ENCODE measurements at places on chromosomes 6 and 20. TPM values are rescaled to one million over a fixed set of nuclear protein-coding genes. Genes with fewer than 3 reads are reported as not detected.

- H3K4me3 ChIP-seq: no peak overlapping the region
- DNase-seq: peak; percentile 72
- H3K4me1 ChIP-seq: no peaks in the 10 kb centered on the region
- H3K27me3 ChIP-seq: no peaks in the 10 kb centered on the region
Observed at GRCh38 chr6:112337209-112337638, 9.9 kb upstream of the RFPL4B start.

DNA sequence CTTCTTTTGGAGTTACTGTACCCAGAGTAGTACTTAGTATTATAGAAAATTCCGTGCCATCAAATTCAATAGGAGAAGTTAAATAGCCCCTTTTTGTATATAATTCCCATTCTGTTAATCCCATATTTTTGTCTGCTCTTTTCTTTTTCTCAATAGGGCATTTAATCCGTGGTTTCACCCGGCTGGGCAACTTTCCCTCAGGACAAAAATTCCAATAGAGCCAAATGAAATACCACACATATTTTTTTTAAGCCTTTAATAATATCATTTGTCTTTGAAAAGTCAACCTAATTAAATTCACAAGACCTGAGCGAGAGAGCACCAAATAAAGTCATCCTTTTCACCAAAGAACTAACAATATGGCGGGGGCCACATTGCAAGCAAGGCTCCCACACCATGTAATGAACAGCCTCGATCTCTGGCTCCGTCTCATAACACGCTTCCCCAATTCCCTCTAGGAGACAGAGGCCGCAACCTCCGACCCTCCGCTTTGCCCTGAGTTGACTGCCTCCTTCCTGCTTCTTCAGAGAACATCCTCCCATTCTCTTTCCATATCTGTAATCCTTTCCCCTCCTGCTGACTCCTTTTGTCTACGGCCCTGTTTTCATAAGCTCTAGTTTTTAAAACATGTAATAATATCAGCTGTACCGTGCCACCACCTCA, 13.6 kb downstream of the NHSL1 start:
- no peaks in the 10 kb centered on the region for H3K27me3 ChIP-seq
- H3K4me1 ChIP-seq: no peaks in the 10 kb centered on the region
- no peak overlapping the region for H3K4me3 ChIP-seq
- no peaks in the 10 kb centered on the region for H3K36me3 ChIP-seq

DNA sequence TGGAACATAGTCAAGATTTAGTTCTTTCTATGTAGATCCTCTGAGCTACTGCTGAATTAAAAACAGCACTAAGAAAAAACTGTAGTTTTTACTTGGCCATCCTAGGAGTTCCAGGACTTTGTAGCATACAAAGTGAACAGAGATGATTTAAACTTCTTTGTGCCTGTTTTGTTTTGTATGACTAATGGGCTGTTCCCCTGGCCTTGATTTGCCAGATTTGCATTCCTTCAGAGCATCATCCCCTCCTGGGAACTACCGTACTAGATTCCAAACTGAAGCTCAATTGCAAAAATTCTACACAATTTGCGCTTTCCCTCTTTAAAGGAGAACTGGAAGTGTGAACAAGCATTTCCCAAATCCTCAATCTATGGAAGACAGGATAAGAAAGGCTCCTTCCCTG, 23.1 kb downstream of the ACOT13 start:
- no peak overlapping the region for H3K4me3 ChIP-seq
- H3K27ac ChIP-seq: no peak overlapping the region
- no peaks in the 10 kb centered on the region for H3K4me1 ChIP-seq
- H3K27me3 ChIP-seq: no peaks in the 10 kb centered on the region
- H3K36me3 ChIP-seq: no peaks in the 10 kb centered on the region
- DNase-seq: no peak

- no peak overlapping the region for H3K27ac ChIP-seq
- no peaks in the 10 kb centered on the region for H3K27me3 ChIP-seq
- H3K36me3 ChIP-seq: no peaks in the 10 kb centered on the region
Observed at GRCh38 chr6:56832225-56832624, 122.7 kb upstream of the BEND6 start.

GRCh38 chr6:146041282-146041681, 12.4 kb downstream of the GRM1 start:
- H3K36me3 ChIP-seq: no peaks in the 10 kb centered on the region
- H3K27ac ChIP-seq: no peak overlapping the region
- H3K27me3 ChIP-seq: peaks cover 14% of the 10 kb centered on the region
- no peaks in the 10 kb centered on the region for H3K4me1 ChIP-seq

GRCh38 chr6:71879016-71879415, 7.3 kb upstream of the RIMS1 start:
- no peaks in the 10 kb centered on the region for H3K36me3 ChIP-seq
- H3K27ac ChIP-seq: no peak overlapping the region
- no peaks in the 10 kb centered on the region for H3K27me3 ChIP-seq
- H3K4me1 ChIP-seq: no peaks in the 10 kb centered on the region
- no peak for DNase-seq

GRCh38 chr6:139147628-139148027, 12.7 kb downstream of the HECA start:
- H3K27me3 ChIP-seq: no peaks in the 10 kb centered on the region
- H3K36me3 ChIP-seq: no peaks in the 10 kb centered on the region
- H3K4me1 ChIP-seq: no peaks in the 10 kb centered on the region
- H3K4me3 ChIP-seq: no peak overlapping the region
- no peak overlapping the region for H3K27ac ChIP-seq
- no peak for DNase-seq

DNA sequence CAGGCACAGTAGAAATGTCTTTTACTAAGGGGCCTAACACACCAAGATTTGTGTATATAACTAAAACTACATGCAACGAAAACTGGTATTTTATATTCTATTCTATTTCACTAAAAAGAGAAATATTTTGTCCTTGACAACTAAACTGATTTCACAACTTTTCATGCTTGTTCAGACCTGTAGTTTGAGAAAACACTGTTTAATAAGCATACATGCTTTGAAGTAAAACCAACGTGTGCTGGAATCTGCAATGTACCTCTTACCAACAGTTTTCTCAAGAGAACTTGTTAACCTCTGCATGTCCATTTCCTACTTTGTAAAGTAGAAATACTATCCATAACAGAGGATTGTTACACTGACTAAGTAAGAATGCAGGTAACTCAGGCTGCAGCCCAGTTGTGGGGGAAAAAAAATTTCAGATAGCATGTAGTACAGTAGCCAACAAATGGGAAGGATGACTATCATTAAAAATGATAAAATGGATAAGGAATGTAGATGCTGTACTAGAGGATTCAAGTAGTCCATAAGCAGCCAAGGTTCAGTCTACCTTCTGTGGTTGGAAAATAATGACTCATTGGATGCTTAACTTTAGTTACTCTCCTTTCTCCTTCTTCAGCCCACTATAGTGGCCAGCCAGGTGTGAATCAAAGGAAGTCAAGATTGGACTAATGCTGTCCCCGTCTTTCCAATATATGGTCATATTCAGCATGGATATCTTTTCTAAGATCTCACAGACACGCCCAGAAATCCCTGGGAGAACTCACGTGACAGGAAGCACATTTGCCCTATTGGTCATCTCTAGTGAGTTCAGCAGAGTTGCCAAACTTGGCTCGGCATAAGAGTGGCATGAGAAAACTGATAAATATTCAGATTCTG, 65.2 kb downstream of the HFE start:
- H3K36me3 ChIP-seq: no peaks in the 10 kb centered on the region
- no peak overlapping the region for H3K4me3 ChIP-seq
- peaks cover 14% of the 10 kb centered on the region for H3K4me1 ChIP-seq
- DNase-seq: peak; percentile 67
- H3K27ac ChIP-seq: no peak overlapping the region
- H3K27me3 ChIP-seq: no peaks in the 10 kb centered on the region

The MED23 gene
- 18.1 TPM for total RNA-seq

DNA sequence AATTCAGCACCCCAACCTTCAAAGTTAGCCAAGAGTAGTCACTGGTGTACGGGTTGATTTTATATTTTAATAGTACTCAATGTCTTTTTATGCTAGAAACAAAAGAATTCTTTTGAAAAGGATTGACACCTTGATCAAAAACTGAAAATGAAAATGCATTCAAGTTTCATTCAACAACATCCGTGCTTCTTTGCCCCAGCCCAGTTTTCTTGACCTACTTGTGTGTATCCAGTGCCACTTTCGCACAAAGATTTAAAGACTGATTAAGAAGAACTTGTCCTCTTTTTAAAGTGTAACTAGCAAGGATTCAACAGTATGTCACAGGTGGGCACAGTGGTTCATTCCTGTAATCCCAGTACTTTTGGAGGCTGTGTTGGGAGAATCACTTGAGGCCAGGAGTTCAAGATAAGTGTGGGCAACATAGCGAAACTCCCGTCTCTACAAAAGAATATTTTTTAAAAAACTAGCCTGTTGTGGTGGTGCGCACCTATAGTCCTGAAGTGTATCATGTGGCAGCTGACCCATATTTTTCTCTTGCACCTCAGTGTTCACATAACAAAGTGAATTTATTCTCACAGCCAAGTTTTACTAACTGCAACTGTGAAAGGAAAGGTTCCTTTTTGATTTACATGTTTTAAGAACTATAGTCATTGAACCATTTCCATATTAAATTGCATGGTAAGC, 22.7 kb upstream of the CD2AP start:
- H3K4me3 ChIP-seq: no peak overlapping the region
- peaks cover 43% of the 10 kb centered on the region for H3K4me1 ChIP-seq

DNA sequence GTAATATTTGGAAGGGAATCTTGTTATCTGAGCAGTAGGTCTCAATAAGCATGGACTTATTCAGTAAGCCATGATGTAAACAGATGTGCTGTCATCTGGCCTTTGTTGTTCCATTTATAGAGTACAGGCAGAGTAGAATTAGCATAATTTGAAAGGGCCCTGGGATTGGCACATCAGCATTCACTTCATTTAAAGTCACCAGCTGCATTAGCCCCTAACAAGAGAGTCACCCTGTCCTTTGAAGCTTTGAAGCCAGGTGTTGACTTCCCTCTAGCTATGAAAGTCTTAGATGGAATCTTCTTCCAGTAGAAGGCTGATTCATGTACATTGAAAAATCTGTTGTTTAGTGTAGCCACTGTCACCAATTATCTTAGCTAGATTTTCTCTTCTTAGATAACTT, 95.9 kb downstream of the ANKRD6 start:
- H3K4me1 ChIP-seq: no peaks in the 10 kb centered on the region
- H3K27me3 ChIP-seq: no peaks in the 10 kb centered on the region
- H3K36me3 ChIP-seq: no peaks in the 10 kb centered on the region

The SMOC2 gene
- not detected for total RNA-seq

The SH3BGRL2 gene
- 3.8 TPM for total RNA-seq

The ZSCAN12 gene
- 0.58 TPM for total RNA-seq

- H3K27ac ChIP-seq: no peak overlapping the region
- H3K4me3 ChIP-seq: no peak overlapping the region
- peaks cover 11% of the 10 kb centered on the region for H3K4me1 ChIP-seq
- DNase-seq: no peak
Observed at GRCh38 chr6:56914798-56915658, 39.9 kb upstream of the BEND6 start.

The RIPOR3 gene
- not detected for total RNA-seq

GRCh38 chr20:2084703-2085102, 16.9 kb upstream of the STK35 start:
- H3K36me3 ChIP-seq: no peaks in the 10 kb centered on the region
- H3K27ac ChIP-seq: no peak overlapping the region
- H3K4me1 ChIP-seq: no peaks in the 10 kb centered on the region
- H3K4me3 ChIP-seq: no peak overlapping the region

- no peak for DNase-seq
- H3K4me1 ChIP-seq: peaks cover 7% of the 10 kb centered on the region
- H3K36me3 ChIP-seq: no peaks in the 10 kb centered on the region
- no peak overlapping the region for H3K27ac ChIP-seq
- peaks cover 8% of the 10 kb centered on the region for H3K27me3 ChIP-seq
Observed at GRCh38 chr20:63268671-63269439, 3.8 kb upstream of the ARFGAP1 start.

DNA sequence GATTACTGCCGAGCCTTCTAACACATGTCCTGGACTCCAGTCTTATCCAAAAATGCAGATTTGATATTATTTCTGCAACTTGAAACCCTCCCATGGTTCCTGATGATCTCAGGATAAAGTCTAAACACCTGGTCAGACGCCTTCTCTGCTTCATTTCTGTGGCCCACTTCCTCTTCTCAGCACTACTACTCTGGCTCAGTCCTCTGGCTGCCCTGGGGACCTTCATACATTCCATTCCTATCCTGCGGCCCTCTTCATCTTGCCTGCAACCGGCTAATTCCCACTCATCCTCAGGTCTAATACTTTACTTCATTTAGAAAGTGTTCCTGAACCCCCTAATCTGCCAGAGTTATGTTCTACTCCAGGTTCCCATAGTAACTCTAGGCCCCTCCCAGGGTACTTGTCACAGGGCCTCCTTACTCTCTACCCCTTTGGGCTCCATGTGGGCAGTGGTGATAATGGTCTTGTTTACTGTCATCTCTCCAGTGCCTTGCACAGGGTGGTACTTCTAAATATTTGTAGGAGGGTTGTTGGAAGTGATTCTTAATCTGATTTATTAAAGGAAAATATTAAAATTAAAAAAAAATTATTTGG, 18.9 kb downstream of the MAN1A1 start:
- H3K27me3 ChIP-seq: no peaks in the 10 kb centered on the region
- H3K4me1 ChIP-seq: no peaks in the 10 kb centered on the region
- no peaks in the 10 kb centered on the region for H3K36me3 ChIP-seq
- DNase-seq: no peak
- no peak overlapping the region for H3K27ac ChIP-seq

DNA sequence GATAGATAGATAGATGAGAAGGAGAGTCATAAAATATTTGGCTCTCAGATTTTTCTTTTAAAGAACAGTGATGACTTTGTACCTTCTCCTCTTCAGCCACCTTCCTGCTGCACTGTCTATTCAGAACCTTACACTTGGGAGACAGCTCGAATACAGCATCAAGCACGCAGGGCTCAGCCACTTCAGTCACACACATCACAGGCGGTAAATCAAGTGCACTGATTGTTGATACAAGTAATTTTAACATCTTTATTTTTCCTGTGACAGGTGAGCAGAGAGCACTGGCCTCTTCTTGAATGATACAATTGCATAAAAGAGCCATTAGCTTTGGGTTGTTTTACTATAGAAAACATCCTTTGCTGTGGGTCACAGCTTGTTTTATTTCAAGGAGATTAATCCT, 1118.5 kb upstream of the EYS start:
- no peaks in the 10 kb centered on the region for H3K36me3 ChIP-seq
- no peaks in the 10 kb centered on the region for H3K27me3 ChIP-seq
- H3K4me3 ChIP-seq: no peak overlapping the region
- no peak overlapping the region for H3K27ac ChIP-seq

DNA sequence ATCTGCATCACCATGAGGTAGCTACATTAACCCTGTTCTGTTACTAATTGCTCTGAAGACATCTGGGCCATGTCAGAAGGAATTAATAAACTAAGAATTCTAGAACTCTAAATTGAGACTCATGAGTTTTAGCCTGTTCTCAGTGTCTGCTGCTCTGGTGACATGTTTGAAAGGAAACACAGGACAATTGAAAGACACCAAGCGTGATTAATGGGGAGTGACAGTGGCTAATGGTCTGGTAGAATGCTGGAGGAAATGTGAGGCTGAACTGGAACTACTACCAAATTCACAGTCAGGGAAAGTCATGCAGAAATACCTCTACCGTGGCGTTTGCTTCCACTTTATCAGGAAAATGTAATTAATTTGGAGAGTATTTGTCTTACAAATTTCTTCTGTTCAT, 140.0 kb downstream of the TBC1D7 start:
- no peak overlapping the region for H3K27ac ChIP-seq
- no peaks in the 10 kb centered on the region for H3K4me1 ChIP-seq
- no peaks in the 10 kb centered on the region for H3K36me3 ChIP-seq
- DNase-seq: no peak
- H3K4me3 ChIP-seq: no peak overlapping the region

- DNase-seq: peak; percentile 70
- H3K4me1 ChIP-seq: peaks cover 37% of the 10 kb centered on the region
- peak overlapping the region; percentile 80 for H3K27ac ChIP-seq
- no peaks in the 10 kb centered on the region for H3K27me3 ChIP-seq
- peak overlapping the region; percentile 49 for H3K4me3 ChIP-seq
Observed at GRCh38 chr6:12136905-12137304, 124.8 kb downstream of the HIVEP1 start.
